ENCODE measurements at places on chromosomes 5 and 9.

DNA sequence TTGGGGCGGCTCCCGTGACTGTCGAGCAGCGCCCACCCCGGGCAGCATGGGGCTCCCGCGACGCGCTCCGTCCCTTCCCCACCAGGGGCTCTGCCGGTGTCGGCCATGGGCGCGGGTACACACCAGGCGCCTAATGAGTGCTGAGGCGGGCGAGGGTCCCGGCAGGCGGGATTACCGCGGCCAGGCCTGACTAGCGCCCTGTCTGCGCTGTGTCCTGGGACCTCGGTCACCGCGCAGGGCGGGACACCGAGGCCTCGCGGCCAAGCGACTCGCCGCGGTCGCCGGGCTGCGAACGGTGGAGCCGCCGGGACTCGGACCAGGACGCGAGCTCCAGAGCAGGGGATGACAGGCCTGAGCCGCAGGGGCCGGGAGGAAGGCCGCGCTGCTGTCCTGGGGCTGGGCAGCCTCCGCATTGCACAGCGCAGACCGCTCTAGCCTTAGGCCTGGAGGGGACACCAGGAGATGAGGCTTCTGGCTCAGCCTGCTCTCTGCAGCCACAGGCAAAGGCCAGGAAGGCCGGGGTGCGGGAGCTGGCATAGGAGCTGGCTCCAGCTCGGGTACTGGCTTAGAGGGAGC, 14.1 kb downstream of the LCN10 start:
- DNase-seq, result no peak

- no peak for DNase-seq
Observed at GRCh38 chr9:2493109-2493508, 128.5 kb upstream of the VLDLR start.

- DNase-seq, result no peak
Observed at GRCh38 chr9:91522481-91522880, 98.8 kb upstream of the NFIL3 start.

- peak; percentile 10 for DNase-seq
Observed at GRCh38 chr5:112366987-112367386, 52.1 kb downstream of the EPB41L4A start.

DNA sequence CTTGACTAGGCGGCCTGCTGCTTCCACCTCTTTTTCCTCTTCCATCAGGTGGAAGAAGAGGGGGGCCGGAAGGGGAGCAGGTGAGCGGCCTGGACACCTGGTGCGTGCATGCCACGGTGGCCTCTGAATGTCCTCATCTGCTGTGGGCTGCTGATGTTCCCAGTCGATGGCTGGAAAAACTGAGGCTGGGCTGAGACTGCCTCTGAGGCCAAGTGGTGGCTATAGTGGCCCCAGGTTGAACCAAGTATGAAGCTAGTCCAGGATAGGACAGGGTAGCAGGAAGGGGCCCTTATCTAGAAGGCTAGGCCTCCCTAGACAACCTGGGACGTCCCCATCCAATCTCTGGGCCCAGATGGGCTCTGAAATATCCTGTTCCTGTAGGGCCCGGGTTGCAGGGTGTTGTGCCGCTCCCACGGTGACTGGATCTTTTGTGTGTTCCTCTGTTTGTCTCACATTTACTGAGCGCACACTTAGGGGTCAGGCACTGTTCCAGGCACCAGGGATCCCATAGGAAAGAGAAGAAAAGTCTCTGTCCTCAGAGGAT, 753 bp upstream of the NR5A1 start:
- no peak for DNase-seq

- DNase-seq, result no peak
Observed at GRCh38 chr5:68454766-68455165, 239.2 kb downstream of the PIK3R1 start.

DNA sequence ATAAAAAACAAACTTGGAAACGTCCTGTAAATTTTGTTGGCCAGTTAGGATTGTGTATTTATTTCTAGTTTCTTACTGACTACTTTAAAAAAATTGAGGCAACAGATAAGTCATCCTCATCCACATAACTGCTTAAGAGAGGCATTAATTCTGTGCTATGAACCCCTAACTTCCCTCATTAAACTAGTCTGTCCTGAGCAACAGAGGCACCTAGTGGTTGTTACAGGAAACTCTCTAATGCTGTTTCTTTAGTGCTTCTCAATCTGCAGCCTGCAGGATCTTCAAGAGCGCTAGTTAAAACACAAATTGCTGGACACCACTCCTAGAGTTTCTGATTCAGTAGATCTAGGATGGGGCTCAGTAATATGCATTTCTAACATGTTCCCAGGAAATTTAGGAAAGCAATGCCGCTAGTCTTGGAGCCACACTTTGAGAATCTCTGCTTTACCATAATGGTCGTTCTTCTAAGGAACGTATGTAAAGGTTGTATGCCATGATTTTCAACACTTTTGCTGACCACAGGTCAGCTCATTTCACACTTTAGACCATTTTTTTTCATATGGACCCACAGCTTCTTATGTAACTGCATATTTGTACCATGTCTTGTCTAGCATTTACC, 410.1 kb upstream of the SMARCA2 start:
- no peak for DNase-seq

GRCh38 chr9:37338218-37338617, 84.3 kb upstream of the GRHPR start:
- DNase-seq, result no peak

DNA sequence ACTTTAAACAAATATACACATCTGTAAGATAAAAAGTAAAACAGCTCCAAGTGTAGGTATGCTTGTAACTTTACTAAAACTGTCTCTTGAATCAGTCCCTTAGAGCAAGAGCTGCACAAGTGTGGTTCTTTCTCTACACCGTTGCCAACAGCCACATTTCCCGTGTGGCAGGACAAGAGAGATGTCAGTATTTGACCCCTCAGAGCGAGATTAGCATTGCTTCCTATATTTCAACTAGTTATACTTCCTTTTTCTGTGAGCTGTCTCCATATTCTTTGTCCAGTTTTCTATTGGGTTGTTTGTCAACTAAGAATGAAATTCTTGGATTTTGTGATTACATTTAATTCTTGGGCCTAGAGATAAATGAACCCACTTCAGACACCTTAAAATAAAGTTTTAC, 8.0 kb downstream of the PLIN2 start:
- no peak for DNase-seq

GRCh38 chr5:150124111-150124557, 31.5 kb downstream of the PDGFRB start:
- DNase-seq, result no peak

DNA sequence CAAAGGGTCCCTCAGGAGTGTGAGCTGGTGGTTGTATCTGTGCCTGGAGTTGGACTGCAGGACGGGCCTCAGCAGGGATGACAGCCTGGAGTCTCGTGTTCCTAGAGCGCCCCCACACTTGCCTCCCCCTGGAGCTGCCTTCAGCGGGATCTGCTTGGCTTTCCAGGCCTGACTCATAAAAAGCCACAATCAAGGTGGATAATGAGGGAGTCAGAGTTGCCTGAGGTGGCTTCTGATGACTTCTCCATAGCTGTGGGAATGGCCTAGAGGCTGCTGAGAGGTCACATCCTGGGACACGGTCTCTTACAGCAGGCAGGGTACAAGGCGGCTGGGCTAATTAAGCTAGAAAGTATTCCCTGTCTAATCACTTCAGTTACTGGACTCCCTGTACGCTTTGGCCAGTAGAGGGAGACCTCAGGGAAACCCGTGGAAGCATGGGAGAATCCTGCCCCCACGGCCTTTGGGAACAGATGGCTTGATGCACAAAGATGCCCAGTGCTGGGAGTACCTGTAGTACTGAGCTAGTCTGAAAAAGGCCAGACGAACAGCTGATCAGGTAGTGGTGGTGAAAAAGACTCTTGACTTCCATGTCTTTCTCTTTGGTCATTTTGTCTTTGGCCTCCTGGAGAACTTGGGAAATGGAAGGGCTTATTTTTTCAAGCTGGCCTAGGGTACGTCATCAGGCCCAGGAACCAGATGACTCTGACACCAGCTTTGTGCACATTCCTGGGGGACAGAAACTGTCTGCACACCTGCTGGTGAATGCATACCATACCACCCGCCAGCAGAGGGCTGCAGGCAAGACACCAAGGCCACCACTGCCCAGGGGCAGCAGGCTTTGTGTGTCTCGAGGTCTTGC, 16.1 kb upstream of the FRRS1L start:
- peak; percentile 41 for DNase-seq
